Activated CD8-positive, alpha-beta T cell treated with anti-CD3 and anti-CD28 coated beads for 36 hours (primary cell): ENCODE measurements at places on chromosomes 13 and 19. TPM values are rescaled to one million over a fixed set of nuclear protein-coding genes. Genes with fewer than 3 reads are reported as not detected.
A peak's percentile ranks its signal among the peaks of the same experiment; 100 is the strongest.

DNA sequence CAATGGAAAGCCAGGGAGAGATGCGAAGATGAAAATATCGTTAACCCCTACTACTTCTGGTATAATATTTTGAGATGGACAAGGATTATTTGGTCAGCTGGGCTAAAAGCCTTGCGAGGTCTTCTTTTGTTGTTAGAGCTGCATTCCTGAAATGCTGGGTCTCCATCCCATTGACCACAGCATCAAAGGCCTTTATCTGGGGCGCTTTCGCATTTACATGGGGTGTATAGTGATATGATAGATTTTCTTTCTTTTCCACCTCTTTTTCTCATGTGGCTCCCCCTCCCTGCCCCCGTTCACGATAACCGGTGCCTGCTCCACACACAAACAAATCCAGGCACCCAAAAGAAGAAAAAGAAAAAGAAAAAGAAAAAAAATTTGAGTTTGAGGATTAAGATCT lies 77.5 kb downstream of the ZNF536 start:
- no peaks in the 10 kb centered on the region for H3K36me3 ChIP-seq
- no peak overlapping the region for H3K27ac ChIP-seq
- H3K4me3 ChIP-seq: no peak overlapping the region
- no peak for DNase-seq
- H3K27me3 ChIP-seq: peaks cover 7% of the 10 kb centered on the region
- H3K4me1 ChIP-seq: no peaks in the 10 kb centered on the region

- H3K4me3 ChIP-seq: no peak overlapping the region
- no peaks in the 10 kb centered on the region for H3K27me3 ChIP-seq
- H3K4me1 ChIP-seq: no peaks in the 10 kb centered on the region
- no peak for DNase-seq
- no peak overlapping the region for H3K27ac ChIP-seq
These were observed 351.4 kb downstream of the SLITRK5 start for GRCh38 chr13:88022431-88023208.

DNA sequence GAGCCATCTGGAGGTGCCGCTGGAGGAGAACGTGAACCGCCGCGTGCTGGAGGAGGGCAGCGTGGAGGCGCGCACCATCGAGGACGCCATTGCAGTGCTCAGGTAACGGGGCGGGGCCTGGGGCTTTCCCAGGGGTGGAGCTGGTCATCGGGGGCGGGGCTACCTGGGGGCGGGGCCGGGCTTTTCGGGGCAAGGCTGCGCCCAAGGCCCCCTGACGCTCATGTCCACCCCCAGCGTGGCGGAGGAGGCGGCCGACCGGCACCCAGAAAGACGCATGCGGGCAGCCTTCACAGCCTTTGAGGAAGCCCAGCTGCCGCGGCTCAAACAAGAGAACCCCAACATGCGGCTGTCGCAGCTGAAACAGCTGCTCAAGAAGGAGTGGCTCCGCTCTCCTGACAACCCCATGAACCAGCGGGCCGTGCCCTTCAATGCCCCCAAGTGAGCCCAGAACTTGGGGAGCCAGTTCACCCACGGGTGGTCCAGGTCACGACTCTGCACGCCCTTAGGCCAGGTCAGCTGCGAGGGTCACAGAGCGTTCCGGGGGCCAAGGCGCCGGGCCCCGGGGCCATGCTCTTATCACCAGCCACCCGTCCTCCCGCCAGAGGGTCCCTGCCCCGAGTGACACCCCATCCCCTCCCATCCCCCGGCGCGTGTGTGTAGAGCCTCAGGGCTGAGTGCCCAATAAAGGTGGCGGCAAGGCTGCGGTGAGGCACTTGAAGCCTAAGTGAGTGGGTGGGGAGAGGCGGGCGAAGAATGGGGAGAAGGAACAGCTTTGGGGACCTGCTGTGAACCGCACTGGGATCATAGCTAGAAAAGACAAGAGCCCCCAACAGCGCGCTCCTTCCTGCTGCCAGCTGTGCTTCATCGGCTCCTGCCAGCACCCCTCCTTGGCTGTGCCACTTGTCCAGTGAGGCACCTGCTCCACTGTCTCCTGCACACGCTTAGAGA lies 10.7 kb downstream of the CCDC124 start:
- H3K27me3 ChIP-seq: no peaks in the 10 kb centered on the region
- H3K27ac ChIP-seq: no peak overlapping the region
- no peak for DNase-seq
- H3K36me3 ChIP-seq: peaks cover 19% of the 10 kb centered on the region

- H3K27me3 ChIP-seq: no peaks in the 10 kb centered on the region
- H3K4me3 ChIP-seq: no peak overlapping the region
- no peak overlapping the region for H3K27ac ChIP-seq
- no peak for DNase-seq
These were observed 20.5 kb upstream of the ZNF846 start for GRCh38 chr19:9789066-9789465.

GRCh38 chr13:112842343-112842856 lies 126.6 kb upstream of the MCF2L start:
- H3K27ac ChIP-seq: no peak overlapping the region
- H3K4me3 ChIP-seq: no peak overlapping the region
- H3K4me1 ChIP-seq: no peaks in the 10 kb centered on the region

DNA sequence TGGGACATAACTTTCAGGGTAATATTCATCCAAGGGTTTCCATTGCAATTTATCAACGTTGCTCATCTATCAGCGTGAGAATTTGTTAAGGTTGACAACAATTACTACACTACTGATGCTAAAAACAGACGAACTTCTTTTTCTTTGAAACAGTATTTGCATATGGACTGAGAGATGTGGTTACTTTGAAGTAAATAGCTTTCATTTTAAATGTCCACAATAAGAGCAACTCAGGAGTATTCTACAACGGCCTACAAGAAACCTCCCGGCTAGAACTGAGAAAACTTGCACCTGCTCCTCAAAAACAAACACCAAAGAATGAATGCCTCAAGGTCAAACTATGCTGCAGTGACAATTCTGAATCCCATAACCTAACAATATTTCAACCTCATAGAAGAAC lies 238.4 kb downstream of the IRS2 start:
- no peaks in the 10 kb centered on the region for H3K27me3 ChIP-seq
- H3K27ac ChIP-seq: no peak overlapping the region
- peaks cover 5% of the 10 kb centered on the region for H3K4me1 ChIP-seq
- H3K36me3 ChIP-seq: no peaks in the 10 kb centered on the region

- peak overlapping the region; percentile 52 for H3K4me3 ChIP-seq
- peaks cover 28% of the 10 kb centered on the region for H3K4me1 ChIP-seq
- no peaks in the 10 kb centered on the region for H3K36me3 ChIP-seq
- DNase-seq: peak; percentile 68
- peaks cover 45% of the 10 kb centered on the region for H3K27me3 ChIP-seq
These were observed 442 bp upstream of the FGF14 start for GRCh38 chr13:102402290-102402689.

DNA sequence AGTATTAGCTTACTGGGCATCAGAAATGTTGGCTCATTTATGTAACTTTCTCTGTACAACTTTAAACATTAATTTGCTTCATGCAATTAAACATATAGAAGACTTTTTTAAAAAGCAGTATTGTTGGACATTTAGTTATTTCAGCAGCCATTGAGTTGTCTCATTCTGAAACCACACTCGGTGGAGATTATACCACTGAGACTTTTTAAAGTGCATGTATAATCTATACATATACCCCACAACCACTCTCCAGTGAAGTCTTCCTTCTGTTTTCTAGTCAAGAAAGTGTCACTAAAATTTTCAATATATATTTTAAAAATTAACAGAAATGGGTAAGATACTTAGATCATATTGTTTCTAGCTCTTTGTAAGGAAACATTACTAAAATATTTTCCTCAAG lies 15.5 kb downstream of the SETDB2 start:
- DNase-seq: no peak
- no peak overlapping the region for H3K27ac ChIP-seq
- H3K4me3 ChIP-seq: no peak overlapping the region
- H3K36me3 ChIP-seq: peaks cover 39% of the 10 kb centered on the region
- H3K27me3 ChIP-seq: no peaks in the 10 kb centered on the region

GRCh38 chr13:50812242-50812641 lies 31.2 kb downstream of the DLEU7 start:
- H3K4me1 ChIP-seq: peaks cover 6% of the 10 kb centered on the region
- no peaks in the 10 kb centered on the region for H3K36me3 ChIP-seq
- no peak overlapping the region for H3K4me3 ChIP-seq
- H3K27me3 ChIP-seq: no peaks in the 10 kb centered on the region
- DNase-seq: no peak

- H3K27me3 ChIP-seq: peaks cover 9% of the 10 kb centered on the region
- DNase-seq: no peak
- no peaks in the 10 kb centered on the region for H3K36me3 ChIP-seq
- H3K27ac ChIP-seq: no peak overlapping the region
- no peaks in the 10 kb centered on the region for H3K4me1 ChIP-seq
These were observed 77.6 kb upstream of the IPO5 start for GRCh38 chr13:97875911-97876310.

DNA sequence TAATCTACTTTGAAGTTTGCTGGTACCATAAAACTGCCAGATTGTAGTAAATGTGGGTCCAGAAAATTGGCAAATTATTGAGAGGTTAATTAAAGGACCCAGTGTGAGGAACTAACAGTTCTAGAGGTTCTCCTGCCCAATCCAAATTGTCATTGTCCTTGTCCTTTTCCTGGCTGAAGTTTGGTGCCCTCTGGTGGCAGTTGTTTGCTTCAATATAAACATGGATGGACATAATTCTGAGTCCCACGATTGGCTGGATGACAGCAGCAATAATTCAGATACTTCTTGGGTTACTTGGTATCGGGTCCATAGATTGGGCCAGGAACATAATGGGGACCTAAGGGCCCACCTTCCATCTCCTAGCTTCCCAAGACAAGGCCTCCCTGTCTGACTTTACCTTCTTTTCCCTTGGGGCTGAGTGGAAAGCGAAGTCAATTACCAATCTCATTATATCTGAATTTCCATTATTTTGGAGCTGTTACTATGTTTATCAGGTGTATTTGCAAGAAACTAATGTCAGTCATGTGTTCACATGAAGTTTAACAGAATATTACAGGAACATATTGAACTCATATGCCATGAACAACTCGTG lies 33.8 kb upstream of the GARRE1 start:
- peaks cover 63% of the 10 kb centered on the region for H3K36me3 ChIP-seq
- no peak overlapping the region for H3K4me3 ChIP-seq
- peak; percentile 82 for DNase-seq
- H3K27ac ChIP-seq: peak overlapping the region; percentile 45
- peaks cover 49% of the 10 kb centered on the region for H3K4me1 ChIP-seq
- H3K27me3 ChIP-seq: no peaks in the 10 kb centered on the region

- no peak overlapping the region for H3K4me3 ChIP-seq
- H3K4me1 ChIP-seq: no peaks in the 10 kb centered on the region
- H3K27me3 ChIP-seq: no peaks in the 10 kb centered on the region
- no peak overlapping the region for H3K27ac ChIP-seq
These were observed 626.1 kb upstream of the SLITRK6 start for GRCh38 chr13:86425170-86425815.

DNA sequence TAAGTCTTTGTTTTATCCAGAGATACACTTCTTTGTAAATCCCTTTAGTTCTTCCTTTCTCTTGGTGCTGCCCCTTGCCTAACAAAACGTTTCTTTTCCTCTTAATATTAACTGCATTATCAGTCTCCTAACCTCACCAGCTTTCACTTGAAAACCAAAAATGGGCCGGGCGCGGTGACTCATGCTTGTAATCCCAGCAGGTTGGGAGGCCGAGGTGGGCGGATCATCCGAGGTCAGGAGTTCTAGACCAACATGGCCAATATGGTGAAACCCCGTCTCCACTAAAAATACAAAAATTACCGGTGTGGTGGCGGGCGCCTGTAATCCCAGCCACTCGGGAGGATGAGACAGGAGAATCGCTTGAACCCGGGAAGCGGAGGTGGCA lies 329.8 kb upstream of the MIR17HG start:
- H3K27ac ChIP-seq: no peak overlapping the region
- H3K4me1 ChIP-seq: no peaks in the 10 kb centered on the region
- no peak for DNase-seq
- H3K36me3 ChIP-seq: no peaks in the 10 kb centered on the region

DNA sequence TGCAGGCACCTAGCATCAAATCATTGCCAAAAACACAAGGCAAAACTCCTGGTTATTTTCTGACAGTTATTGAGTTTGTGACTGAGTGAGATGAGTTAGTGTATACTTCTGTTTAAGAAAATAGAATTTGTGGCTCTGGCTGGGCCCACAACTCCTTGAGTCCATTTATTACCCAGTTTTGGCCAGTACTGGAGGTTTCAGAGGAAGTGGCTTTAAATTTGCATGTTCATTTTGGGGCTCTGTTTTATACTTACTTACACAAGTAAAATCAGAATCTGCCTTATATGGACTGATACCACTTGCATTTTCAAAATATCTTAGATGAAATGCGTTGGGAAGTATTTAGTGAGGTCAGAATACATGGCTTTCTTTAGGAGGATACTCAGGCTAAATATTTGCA lies 29.0 kb downstream of the TNFSF11 start:
- no peaks in the 10 kb centered on the region for H3K36me3 ChIP-seq
- H3K4me3 ChIP-seq: no peak overlapping the region
- peaks cover 15% of the 10 kb centered on the region for H3K4me1 ChIP-seq
- no peak for DNase-seq
- peaks cover 5% of the 10 kb centered on the region for H3K27me3 ChIP-seq

- H3K27ac ChIP-seq: no peak overlapping the region
- peaks cover 3% of the 10 kb centered on the region for H3K27me3 ChIP-seq
- H3K4me1 ChIP-seq: no peaks in the 10 kb centered on the region
- DNase-seq: no peak
These were observed 23.6 kb upstream of the CCDC124 start for GRCh38 chr19:17909003-17909732.

DNA sequence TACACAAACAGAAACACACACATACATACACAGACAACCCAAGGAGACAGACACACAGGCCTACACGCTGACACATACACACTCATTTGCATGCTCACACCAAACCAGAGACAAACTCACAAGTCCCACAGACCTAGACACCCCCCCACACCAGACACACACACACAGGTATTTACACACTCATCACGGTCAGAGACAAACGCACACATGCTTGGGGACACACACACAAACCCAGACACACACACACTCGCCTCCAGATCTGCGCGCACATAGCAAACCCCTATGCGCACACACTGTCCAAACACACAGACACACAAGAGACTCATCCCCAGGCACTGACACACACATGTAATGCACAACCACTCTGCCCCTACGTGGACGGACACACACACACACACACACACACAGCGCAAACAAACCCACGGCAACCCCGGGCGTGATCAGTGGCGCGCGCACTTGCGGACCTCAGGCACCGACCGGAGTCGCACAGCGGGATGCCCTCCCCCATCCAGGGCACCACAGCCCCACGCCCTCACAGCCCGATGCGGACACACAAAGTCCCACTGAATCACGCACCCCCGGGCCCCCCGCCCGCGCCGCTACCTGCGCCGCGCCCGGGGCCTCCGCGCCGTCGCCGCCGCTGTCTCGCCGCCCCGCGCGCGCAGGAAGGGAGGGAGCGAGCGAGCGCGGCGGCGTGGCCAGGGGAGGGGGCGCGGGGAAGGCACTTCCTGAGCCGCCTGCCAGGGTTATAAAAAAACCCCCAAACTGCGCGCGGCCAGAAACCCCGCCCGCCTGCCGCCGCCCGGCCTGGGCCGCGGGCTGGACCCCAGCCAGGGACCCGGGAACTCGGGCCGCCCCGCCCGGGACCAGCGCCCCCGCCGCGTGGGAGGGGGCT lies at the start of gene ADAMTS10:
Gene ADAMTS10 (minus strand): TSS at position 675 of the 895 bp plus-strand sequence. CDS start 5,005 bp downstream, outside the sequence.
- peaks cover 7% of the 10 kb centered on the region for H3K36me3 ChIP-seq
- H3K27me3 ChIP-seq: peaks cover 1% of the 10 kb centered on the region
- DNase-seq: peak; percentile 54
- peak within 1 kb of the TSS; percentile 65 for H3K27ac ChIP-seq

The ADAMTSL5 gene
- 1.3 TPM for total RNA-seq

The ANKLE1 gene
- 18.4 TPM for total RNA-seq

The KLF2 gene
- total RNA-seq: 1.0 TPM

The KLHL1 gene
- not detected for total RNA-seq

The CNMD gene
- not detected for total RNA-seq

The METTL21C gene
- total RNA-seq: not detected

The ZNF682 gene
- total RNA-seq: 8.9 TPM

The ERFL gene
- 1.5 TPM for total RNA-seq

The ATP8B3 gene
- 5.8 TPM for total RNA-seq
